ENCODE measurements at places on chromosomes 4 and X. TPM values are rescaled to one million over a fixed set of nuclear protein-coding genes. Genes with fewer than 3 reads are reported as not detected.

The TMEM255A gene
- 1.6 TPM for total RNA-seq

The BEX1 gene
- total RNA-seq = not detected

The GSX2 gene
- not detected for total RNA-seq

GRCh38 chr4:78542373-78542772, 9.2 kb upstream of the ANXA3 start:
- DNase-seq = no peak

- no peak for DNase-seq
These were observed 63.0 kb downstream of the ARHGAP10 start for GRCh38 chr4:147794787-147795413.

DNA sequence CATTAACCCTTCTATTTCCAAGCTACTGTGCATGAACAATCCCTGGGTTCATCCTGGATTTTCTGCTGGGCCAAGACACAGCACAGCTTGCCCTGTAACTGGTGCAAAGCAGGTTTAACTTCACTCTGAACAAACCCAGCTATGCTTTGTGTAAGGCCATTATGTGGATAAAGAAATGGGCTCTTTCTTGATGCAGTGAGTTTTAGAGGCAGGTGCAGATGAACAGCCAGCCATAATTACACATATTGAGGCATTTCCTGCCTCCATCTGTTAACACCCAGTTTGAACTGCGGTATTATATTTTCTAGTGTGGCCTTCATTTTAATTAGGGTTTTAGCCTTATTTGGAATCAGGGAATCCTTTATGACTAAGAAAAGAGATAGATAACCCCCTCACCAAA, 68.7 kb upstream of the ARX start:
- DNase-seq = no peak

- DNase-seq = no peak
These were observed 239.2 kb upstream of the GNPDA2 start for GRCh38 chr4:44965435-44966095.

- DNase-seq = no peak
These were observed 11.7 kb downstream of the GPKOW start for GRCh38 chrX:49111791-49112190.

DNA sequence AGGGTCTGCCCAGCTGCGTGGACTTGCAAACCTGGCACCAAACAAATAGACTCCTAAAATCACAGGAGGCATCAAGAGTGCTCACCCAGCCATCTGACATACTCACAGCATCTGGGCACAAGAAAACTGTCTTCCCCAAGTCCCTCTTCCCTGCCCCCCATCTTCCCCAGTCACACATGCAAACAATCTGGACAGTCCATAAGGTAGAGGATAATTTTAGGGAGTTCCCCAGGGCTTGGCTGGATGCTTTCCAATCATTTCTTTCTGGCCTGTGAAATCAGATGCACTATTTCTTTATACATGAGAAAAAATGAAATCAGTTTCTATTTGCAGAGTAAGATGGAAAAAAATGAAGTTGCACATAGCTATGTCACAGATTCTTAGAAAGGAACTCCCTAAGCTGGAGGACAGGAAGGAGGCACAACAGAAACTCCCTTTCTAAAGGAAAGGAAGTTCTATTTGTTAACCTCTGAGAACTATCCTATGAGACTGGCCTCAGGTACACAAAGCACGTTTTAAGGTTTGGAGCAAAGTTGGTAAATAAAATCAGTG, 342.3 kb downstream of the HNRNPD start:
- DNase-seq = no peak

- DNase-seq = no peak
These were observed 108.3 kb downstream of the CDS1 start for GRCh38 chr4:84691170-84691691.

DNA sequence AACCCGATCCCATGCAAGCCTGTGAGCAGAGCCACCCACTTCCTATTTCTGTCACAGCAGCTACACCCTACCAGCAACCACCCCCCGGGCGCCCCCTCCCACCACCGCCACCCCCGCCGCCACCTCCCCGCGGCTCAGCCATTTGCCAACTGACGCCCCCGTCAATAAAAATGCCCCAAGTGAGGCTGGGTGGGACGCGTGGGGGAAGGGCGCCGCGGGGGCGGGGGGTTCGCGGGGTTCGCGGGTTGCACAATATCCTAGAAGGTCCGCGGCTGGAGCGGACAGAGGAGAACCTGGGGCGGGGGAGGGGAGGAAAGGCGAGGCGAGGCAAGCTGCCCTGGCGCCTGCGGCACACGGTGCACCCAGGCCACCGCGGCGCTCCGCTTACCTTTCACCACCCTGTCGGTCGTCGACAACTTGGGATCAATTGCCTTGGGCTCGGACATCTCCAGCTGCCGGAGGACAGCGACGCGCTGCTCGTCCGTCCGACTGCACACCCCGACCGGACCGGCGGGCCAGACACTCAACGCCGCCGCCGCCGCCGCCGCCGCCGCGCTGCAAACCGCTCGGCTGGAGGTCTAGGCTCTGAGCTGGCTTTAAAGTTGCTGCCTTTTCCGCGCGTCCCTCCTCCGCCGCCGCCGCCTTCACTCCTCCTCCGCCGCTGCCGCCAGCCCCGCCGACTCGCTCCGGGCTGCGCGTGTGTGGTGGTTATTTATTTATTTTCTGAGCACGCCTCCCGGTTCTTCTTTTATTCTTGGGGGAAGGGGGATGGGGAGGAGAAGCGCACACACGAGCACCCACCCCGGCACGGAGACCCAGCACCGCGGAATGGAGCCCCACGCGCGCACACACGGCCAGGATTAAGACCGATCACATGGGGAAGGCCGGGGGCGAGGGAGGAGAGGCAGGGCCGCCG, 717 bp downstream of the PPP3CA start:
- peak; percentile 89 for DNase-seq
